Mesothelial cell of epicardium (in vitro differentiated cells): ENCODE measurements at places on chromosomes 5 and 9.

GRCh38 chr5:170289764-170290163 is 7.8 kb downstream of the LCP2 start:
- DNase-seq, result no peak

GRCh38 chr9:16561121-16561520 is 309.3 kb downstream of the BNC2 start:
- DNase-seq, result no peak

- DNase-seq, result no peak
Measured at GRCh38 chr5:13833440-13833839, 111.0 kb downstream of the DNAH5 start.

DNA sequence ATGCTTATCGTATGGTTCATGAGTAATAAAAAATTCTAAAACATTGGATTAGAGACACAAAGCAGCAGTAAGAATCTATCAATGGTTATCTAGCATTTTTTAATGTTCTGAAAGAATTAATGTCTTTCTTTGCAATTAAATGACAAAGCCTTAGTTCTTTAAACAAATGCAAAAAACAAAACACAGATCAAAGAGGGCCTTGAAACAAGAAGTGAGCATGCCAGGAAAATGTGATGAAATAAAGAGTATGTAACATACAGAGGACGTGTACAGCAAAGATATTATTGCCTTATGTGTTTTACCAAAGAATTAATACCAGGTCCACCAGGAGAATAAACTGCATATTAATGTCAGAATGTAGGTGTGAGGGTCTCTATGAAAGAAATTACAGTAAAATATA is 812.3 kb upstream of the GRAMD2B start:
- no peak for DNase-seq

- DNase-seq, result no peak
Measured at GRCh38 chr9:132141948-132142594, 19.8 kb upstream of the NTNG2 start.

- DNase-seq, result no peak
Measured at GRCh38 chr9:127187231-127187956, 65.0 kb upstream of the ANGPTL2 start.

DNA sequence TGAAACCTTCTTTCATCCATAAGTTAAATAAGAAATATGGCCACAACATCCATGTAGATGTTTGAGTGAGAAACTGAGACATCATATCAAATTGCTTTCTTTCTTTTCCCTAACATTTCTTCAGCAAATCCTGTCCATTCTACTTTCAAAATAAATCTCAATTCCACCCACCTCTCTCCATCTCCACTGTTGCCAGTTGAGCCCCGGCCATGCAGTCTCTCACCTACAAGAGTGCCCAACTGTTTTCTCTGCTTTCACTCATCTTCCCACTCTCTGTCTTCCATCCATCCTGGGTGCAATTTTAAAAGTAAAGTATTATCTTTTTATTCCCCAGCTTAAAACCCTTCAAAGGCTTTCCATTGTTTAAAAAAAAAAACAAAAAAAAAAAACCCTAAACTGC is 260.4 kb downstream of the DEPDC1B start:
- no peak for DNase-seq

GRCh38 chr5:74224331-74224730 is 416.2 kb downstream of the ENC1 start:
- no peak for DNase-seq

- no peak for DNase-seq
Measured at GRCh38 chr9:126474206-126474765, 139.4 kb upstream of the LMX1B start.

DNA sequence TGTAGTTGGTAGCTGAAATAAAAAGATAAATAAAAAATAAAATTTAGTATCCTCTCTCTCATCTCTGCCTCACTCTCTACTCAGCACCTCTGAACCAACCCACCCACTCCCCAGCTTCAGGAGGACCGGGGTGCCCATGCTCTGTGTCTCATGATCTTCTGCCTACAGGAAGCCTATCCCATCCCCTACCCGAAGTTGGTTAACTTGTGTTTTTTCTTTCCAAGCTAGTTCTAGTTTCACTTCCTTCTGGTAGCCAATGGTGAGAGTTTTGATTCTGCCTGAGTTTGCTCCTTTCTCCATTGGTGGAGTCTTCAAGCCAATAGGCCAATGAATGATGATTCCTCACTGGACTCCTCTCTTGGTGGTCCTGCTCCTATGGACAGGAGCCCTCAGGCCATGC is 32.1 kb downstream of the SNX24 start:
- no peak for DNase-seq

- DNase-seq, result no peak
Measured at GRCh38 chr9:121839726-121840500, 188.5 kb downstream of the DAB2IP start.

DNA sequence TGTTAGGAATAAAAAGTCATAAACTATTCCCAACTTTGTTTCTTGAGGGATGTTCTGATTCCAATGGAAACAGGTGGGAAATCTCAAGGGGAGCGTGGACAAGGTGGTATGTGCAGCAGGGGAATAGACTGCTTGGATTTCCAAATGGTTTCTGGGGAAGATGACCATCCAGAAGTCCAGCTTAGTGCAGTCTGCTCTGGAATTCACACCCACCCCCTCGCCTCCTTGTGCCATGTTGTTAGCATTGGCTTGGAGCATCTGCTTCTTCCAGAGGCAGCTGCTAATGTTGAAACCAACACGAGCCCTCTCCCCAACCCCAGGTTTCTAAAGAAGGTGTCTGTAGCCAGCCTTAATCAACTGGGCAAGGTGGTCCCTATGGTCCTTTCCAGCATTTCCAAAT is 90.9 kb downstream of the PDE6A start:
- no peak for DNase-seq

- DNase-seq, result no peak
Measured at GRCh38 chr5:139642213-139642612, 5.9 kb upstream of the CXXC5 start.

GRCh38 chr5:136382071-136382470 is 16.7 kb upstream of the TRPC7 start:
- DNase-seq, result no peak

DNA sequence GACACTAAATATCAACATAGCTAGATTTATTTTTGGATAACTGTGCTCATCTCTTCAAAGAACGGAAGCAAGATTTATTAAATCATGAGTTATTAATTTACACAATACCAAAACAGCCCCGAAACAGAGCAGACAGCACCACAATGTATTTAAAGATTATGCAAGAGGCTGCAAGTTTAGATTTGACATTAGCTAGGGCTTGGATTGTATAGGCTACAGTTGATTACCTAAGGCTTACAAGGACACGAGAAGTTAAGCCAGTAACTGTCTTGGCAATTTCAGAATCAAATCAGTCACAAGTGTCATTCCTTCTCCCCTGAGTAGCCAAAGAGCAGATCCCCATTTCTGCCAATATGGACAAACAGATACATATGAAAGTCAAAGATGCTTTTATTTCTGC is 152.6 kb downstream of the MED27 start:
- DNase-seq, result no peak

DNA sequence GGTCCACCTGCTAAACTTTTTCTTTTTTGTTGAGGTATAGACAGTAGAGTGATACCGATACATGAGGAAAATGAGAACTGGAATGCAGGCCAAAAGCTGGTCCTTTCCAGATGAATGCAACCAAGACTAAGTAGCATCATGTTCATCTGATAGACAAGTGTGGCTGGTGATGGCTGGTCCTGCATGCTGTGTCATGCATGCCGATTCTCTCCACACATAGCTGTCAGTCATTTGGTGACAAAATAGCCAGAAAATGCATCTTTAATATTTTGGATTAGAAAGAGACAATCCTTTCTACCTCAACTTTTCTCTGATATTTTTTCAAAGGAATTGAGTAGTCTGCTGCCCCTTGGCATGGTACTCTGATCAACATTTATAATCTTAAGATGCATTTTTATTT is 49.9 kb downstream of the ZSWIM6 start:
- no peak for DNase-seq

GRCh38 chr5:127094161-127094814 is 21.0 kb upstream of the C5orf63 start:
- no peak for DNase-seq

DNA sequence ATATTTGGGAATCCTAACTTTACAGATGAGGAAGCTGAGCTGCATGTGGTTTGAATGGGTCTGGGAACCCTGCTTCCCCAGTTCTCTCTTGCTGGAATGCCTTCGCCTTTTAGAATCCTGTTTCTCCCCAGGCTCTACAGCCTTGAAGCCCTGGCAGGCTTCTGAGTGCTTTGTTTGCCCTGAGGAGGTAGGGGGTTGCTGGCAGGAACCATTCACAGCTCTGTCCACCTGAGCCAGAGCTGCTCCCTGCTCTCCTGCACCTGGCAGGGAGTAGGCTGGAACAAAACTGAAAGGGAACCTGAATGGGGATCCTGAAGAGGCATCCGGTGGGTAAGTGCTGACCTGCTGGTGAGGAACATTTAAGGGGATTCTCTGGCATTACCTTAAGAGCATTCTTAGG is 33.0 kb downstream of the KIF4B start:
- DNase-seq, result no peak

DNA sequence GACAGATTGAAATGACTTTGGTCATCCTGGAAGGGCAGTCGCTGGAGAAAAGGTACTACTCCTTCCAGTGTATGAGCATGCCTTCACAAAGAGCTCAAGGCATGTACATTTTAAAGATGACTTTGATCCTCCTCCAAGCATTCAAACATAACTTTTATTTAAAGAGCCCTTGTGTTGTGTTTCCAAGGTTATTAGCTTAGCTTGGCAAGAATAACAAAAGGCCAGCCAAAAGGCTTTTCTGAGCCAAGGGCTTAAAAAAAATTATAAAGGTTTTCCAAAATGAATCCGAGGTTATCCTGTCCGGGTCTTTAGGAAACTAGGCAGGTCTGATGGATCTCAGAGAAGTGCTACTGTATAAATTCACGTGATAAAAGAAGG is 71.0 kb upstream of the PLPP6 start:
- DNase-seq, result no peak

GRCh38 chr5:93078082-93079038 is 502.7 kb downstream of the NR2F1-AS1 start:
- DNase-seq, result peak; percentile 54

DNA sequence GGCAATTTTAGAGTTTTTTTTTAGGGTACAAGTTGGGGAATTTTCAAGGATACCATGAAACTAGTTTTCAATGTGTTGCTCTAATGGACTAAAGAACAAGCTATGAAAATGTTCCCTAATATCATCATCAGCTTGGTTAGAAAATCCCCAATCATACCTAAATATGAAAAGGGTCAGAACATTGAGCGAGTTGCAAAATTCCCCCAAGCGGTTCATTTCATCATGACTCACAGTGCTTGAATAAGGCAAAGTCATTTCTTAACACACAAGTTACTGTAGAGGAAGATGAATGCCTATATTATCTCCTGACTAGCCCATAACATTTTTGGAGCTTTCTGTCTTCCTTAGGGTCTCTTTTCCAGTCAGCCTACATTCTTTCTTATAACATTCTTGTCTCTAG is 62.7 kb downstream of the ST8SIA4 start:
- no peak for DNase-seq

- peak; percentile 41 for DNase-seq
Measured at GRCh38 chr9:121299467-121300282, 31.7 kb downstream of the GSN start.

- no peak for DNase-seq
Measured at GRCh38 chr9:121464968-121465367, 34.7 kb downstream of the GGTA1 start.

- DNase-seq, result no peak
Measured at GRCh38 chr9:128026255-128026772, 40.8 kb downstream of the NAIF1 start.

- no peak for DNase-seq
Measured at GRCh38 chr9:126498331-126498730, 115.4 kb upstream of the LMX1B start.

GRCh38 chr9:84481636-84482218 is 141.2 kb upstream of the SLC28A3 start:
- DNase-seq, result no peak

DNA sequence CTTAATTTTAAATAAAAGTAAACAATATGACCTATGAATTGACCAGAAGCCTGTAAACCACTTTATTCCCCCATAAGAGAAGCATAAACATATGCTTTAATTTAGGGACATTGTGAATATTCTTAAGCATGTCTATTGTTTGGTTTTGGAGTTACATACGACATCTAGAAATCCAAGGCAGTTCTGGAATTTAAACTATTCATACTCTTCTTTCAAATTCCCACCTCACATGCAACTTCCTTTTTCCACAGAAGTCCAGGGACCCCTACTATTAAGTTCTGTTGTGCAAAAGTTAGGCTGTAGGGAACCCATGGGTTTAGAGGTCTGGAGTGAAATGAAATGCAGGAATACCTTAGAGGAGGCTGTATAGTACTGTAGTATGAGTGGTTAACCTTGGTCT is 2.1 kb downstream of the RIC1 start:
- DNase-seq, result no peak
